ENCODE measurements at places on chromosomes 4 and X.

DNA sequence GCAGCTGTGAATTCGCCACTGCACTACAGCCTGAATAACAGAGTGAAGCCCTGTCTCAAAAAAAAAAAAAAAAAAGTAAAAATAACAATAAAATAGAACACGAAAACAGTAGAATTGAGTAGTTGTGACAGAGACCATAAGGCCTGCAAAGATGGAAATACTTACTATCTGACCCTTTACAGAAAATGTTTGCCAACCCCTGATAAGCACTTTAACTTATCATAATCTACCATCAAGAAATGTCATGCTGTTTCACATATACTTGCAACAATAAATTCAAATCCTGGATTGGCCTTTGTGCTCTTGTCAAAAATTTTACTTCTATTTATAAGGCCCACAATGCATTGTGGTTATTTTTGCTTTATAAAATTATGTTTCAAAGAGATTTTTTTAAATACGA lies 75.5 kb downstream of the ING2 start:
- no peak for DNase-seq

- no peak for DNase-seq
Observed at GRCh38 chr4:70402762-70403161, 5.0 kb downstream of the OPRPN start.

- DNase-seq: peak; percentile 77
Observed at GRCh38 chr4:140256335-140256734, 102.4 kb upstream of the MAML3 start.

DNA sequence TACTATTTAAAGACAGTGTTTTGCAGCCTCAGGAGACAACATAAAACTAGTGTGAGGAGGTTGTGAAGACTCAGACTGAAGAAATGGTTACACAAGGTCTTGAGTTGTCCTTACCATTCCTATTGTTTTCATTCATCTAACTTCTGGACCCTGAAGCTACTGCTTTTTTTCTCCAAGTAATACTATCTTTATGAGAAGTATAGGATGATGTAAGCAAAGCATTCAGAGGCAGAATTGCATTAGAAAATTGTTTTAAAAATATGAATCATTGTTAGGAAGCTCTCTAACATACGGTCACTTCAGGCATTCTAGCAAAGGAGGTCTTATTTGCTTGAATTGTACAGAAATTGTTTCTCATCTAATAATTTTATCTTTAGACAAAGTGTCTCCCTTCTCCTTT lies 357.8 kb downstream of the TLL1 start:
- DNase-seq: peak; percentile 48

DNA sequence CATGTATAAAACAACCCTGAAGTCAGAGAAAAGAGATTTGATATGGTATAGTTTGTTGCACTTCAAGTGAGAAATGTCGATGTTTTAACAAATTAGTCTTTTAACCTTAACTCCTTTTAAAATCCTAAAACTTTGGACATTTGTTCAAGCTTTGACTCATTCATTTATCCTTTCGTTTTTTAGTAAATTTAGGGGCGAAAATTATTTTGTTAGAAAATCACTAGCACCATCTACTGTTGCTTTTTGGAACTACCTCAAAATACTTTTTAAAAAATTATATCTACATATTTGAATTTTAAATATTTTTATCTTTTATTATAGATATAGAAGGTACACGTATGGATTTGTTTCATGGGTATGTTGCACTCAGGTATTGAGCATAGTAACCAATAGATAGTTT lies 165.1 kb upstream of the POF1B start:
- DNase-seq: no peak

Measured in fibroblast of skin of back (primary cell).